ENCODE measurements at places on chromosomes 16 and 17.

GRCh38 chr17:40843242-40843641, 20.8 kb upstream of the KRT10 start:
- DNase-seq: no peak

GRCh38 chr16:86712158-86713009, 134.0 kb downstream of the FOXL1 start:
- no peak for DNase-seq

DNA sequence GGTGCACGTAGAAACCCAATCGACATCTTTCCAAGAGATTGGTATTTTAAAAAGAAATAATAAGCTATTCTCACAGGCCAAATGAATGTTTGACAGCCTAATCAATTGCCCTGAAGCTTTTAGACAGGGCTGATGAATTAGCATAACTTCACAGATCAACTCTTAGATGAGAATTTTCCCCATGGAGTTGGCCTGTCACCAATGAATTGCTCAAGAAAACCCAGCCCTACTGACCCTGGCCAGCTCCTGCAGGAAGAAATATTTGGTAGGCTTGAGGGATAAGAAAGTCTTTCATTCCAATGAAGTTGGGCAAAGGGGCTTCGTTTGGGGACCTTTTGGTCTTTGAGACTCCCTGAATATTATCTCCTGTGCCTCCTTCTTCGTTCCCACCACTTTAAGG, 23.4 kb upstream of the SEC14L1 start:
- DNase-seq: no peak

GRCh38 chr17:70060415-70060814, 14.6 kb upstream of the KCNJ16 start:
- DNase-seq: no peak

- peak; percentile 93 for DNase-seq
Observed at GRCh38 chr16:12158428-12158827, 181.9 kb downstream of the SNX29 start.

DNA sequence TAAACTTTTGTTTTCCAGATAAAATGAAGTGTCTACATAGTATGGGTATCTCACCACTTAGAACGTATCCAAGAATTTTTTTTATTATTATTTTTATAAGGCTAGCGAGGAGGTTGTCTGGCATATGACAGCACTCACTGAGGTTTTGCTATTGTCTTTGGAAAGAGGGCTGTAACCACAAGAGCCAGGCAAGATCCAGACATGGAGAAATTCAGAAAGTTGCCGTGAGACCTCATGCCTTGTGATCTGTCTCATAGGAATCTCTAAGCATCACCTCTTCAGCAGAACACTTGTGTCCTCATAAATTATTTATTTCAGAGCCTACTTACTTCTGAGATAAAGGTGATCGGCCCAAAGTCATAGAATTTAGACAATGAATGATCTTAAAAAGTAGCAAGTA, 410.8 kb downstream of the CDH11 start:
- DNase-seq: no peak

- DNase-seq: no peak
Observed at GRCh38 chr17:35907691-35908090, 22.9 kb downstream of the RDM1 start.

GRCh38 chr16:86073763-86074493, 175.0 kb downstream of the IRF8 start:
- no peak for DNase-seq

DNA sequence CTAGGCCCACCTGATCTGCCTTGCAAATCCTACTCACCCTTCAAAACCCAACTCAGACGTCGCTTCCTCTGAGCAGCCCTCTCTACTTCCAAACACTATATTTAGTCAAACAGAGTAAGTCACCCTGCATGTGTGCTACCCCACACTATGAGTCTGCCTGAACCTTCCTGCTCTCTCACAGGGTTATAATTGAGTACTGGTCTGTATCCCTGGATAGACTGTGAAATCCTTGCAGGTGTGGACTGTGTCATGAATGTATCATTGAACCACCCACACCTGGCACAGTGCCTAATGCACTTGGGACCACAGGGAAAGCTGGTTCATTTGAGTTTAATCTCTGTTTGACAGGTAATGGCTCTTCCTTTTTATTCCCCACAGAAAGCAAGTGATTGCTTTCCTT, 3.4 kb downstream of the FBXO39 start:
- DNase-seq: no peak

GRCh38 chr16:53773150-53773846, 69.3 kb downstream of the FTO start:
- peak; percentile 79 for DNase-seq

GRCh38 chr16:22625967-22626366, 115.3 kb downstream of the NPIPB5 start:
- DNase-seq: peak; percentile 46

- no peak for DNase-seq
Observed at GRCh38 chr16:2165861-2166260, 10.3 kb downstream of the TRAF7 start.

GRCh38 chr17:38544839-38545209, 60.9 kb downstream of the SRCIN1 start:
- no peak for DNase-seq

- DNase-seq: no peak
Observed at GRCh38 chr17:28480278-28480677, 6.8 kb downstream of the SLC13A2 start.

GRCh38 chr16:71179569-71179968, 51.0 kb downstream of the HYDIN start:
- DNase-seq: no peak

GRCh38 chr16:89202422-89203215, 2.3 kb upstream of the SLC22A31 start:
- no peak for DNase-seq

DNA sequence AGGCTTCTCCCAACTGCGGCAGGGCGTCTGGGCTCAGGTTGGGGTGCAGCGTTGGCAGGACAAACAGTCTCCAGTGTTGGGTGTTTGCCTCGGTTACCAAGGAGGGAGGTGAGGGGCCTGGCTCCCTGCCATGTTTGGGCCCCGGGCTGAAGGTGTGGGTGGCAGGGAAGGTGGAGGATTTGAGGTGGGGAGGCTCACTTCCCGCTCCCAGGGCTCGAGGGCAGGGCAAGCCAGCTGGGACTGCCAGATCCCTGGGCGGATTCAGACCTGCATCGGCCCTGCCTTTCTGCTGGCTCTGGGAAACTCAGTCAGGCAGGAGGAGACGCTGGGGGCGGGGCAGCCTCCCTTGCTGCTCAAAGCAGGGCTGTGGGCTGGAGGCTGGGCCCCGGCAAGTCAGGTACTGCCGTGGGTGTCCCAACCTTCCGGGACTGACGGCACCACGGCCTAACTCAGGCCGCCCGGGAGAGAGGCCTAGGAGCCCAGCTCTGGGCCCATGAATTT, 31.3 kb upstream of the KRT17 start:
- no peak for DNase-seq

- no peak for DNase-seq
Observed at GRCh38 chr17:57682701-57683100, 62.4 kb downstream of the CCDC182 start.

DNA sequence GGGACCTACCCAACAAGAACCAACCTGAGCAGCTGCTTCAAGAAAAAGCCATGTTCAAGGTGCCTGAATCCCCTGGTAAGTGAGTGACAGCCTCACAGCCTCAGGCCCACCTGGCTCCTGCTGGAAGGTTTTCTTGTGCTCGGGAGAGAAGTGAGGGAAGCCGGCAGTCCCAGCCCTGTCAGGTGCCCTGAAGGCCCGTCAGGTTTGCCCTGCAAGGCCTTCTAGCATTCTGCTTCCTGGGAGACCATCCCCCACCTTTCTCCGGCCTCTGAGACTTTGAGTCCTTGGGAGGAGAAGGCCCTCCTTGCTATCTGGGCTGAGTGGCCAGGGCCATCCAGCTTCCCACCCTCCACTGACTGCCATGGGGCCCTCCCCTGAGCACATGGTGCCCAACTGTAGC, 166.7 kb upstream of the ZNF267 start:
- DNase-seq: no peak

GRCh38 chr17:79874329-79874981, 35.2 kb upstream of the CBX4 start:
- peak; percentile 65 for DNase-seq

DNA sequence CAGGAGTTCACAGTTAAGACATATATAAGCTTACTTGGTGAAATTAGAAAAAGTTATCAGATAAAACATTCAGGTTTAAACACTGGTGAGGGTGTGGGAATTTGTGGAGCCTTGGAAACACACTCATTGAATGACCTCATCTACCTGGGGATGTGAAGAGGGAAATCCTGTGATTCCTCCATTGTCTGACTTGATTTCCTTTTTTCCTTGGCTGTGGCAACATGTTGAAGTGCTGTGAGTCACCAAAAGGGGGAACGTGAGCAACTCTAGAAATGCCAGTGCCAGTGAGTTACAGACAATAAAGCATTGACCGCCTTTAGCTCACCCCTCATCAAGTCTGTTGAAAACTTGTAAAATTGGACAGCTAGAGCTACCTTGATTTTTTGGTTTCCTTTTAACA, 1.8 kb downstream of the HMOX2 start:
- DNase-seq: peak; percentile 67

DNA sequence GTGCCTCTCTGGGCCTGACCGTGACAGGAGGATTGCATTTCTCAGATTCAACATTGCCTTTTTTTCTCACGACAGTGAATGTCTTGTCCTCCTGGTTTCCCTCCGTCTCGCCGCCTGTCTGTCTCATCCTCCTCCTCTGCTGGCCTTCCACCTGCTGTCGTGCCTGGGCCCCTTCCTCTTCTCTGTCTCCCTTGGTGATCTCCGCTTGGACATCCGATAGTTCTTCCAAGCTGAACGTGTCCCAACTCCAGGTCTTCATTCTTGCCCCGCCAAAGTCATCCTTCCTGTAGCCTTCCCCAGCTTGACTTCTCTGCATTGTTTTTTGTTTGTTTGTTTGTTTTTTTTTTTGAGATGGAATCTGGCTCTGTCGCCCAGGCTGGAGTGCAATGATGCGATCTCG, 79.4 kb downstream of the RAP1GAP2 start:
- no peak for DNase-seq

GRCh38 chr16:78376452-78376851, 277.0 kb downstream of the WWOX start:
- DNase-seq: no peak

DNA sequence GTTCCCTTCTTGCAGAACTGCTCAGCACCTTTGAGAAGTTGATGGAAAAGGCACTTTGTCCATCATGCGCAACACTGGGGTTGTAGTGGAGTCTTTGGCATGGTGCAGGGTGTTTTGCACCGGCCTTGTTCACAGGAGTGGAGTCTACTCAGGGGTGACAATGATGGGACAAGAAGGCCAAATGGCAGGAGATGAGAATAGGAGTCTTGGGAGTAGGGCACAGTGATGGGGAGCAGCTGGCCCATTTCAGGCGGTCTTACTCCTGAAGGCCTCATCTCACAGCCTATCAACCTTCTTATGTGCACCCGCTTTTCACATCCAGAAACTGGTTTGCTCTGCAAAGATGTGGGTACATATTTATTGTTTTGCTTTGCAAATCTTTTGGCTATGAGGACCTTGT, 13.4 kb upstream of the KCNG4 start:
- DNase-seq: no peak

- no peak for DNase-seq
Observed at GRCh38 chr17:78562734-78563133, 14.5 kb downstream of the DNAH17 start.

- DNase-seq: no peak
Observed at GRCh38 chr16:24217461-24217860, 38.7 kb upstream of the CACNG3 start.

DNA sequence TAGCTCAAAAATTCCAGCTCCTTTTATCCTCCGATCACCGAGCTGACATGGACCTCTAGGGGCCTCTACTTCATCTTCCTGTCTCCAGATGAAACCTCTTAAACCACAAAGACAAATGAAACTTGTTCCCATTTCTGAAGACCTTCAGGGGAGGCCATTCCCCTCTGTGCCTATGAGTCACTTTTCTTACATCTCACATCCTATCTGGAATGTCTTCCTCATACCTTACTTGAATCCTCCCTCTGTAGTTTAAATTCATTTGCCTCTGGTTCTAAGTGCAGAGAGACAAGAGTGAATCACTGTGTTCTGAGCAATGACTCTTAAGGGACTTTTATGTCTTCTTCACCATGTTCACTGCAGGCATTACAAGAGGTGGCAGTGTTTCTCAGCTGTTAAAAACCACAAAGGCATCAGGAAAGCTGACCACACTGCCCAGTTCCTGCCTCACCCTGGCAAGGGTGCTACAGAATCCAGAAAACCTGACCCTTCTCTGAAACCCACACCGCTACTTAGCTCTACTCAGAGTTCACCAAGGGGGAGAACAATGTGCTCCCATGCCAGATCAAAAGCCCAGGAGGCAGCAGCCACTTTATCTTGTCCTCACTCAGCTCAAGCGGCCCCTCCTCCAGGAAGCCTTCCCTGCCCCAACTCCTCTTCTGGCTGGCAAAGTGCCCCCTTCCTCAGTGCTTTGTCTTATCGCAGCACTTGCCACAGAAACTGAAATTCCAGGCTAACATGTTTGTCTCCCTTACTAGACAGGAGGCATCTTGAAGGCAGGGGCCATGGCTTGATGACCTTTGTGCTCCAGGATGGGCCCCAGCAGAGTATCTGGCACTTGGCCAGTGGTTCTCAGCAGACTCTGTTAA, 6.4 kb downstream of the CUEDC1 start:
- peak; percentile 99 for DNase-seq

DNA sequence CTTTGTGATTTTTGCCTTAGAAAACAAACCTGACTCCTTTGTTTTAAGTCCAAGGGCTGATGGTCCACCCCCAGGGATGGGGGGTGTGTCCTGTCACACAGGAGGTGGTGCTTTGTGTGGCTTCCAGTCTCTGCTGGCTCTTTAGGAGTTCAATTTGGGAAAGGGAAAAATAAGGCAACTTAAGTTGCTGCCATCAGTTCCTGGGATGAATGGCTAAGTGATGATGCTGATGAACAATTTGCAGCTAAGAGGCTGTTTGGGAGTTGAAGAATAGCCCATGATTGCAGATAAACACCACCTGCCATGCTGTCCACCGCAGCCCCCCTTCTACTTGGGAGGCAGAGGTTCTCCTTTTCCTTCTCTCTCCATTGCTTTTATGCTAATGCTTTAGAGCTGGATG, 40.2 kb downstream of the ARL4D start:
- DNase-seq: no peak

- DNase-seq: no peak
Observed at GRCh38 chr16:12901597-12902461, at the start of gene SHISA9. TSS of gene SHISA9 (plus strand) at chr16:12901598.
